ENCODE measurements at places on chromosomes 2 and 18.

GRCh38 chr18:41326311-41326710 lies 628.7 kb upstream of the PIK3C3 start:
- H3K27ac ChIP-seq: no peak overlapping the region
- H3K4me1 ChIP-seq: no peaks in the 10 kb centered on the region
- no peak overlapping the region for H3K4me3 ChIP-seq
- H3K27me3 ChIP-seq: no peaks in the 10 kb centered on the region
- H3K36me3 ChIP-seq: no peaks in the 10 kb centered on the region

DNA sequence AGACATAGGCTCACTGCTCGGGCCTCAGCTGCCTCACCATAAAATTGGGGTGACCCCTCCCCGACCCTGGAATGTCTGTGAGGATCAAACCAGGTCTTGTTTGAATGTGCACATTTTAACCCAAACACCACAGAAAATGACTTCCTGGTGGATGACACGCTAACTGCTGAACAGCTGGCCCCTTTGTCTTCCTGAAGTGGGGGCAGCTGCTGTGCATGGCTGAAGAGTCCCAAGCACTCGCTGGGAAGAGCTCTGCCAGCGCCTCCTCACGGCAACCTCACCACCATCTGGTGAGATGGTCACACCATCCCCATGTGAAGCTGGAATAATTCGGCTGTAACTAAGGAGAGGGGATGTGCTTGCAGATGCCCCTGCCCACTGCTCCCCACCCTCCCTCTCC lies 34.0 kb downstream of the AQP12A start:
- H3K4me3 ChIP-seq: no peak overlapping the region
- no peak overlapping the region for H3K27ac ChIP-seq
- no peak for DNase-seq
- H3K27me3 ChIP-seq: no peaks in the 10 kb centered on the region
- no peaks in the 10 kb centered on the region for H3K36me3 ChIP-seq

DNA sequence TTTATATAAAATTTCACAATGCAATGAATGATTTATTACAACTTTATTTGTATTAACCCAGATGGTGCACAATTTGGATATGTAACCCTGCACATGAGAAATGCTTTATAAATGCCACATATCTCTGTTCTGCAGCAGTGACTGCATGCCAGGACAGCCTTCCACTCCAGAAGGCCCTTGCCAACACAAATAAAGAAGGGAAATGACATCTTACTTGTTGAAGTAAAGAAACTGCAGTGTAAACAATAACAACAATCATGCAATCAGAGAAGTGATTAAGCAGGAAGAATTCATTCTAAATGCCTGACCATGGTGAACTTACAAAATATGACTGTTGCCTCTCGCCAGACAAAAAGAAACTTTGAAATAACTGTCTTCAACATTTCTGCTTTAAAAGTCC lies 129.9 kb upstream of the CHST9 start:
- no peaks in the 10 kb centered on the region for H3K36me3 ChIP-seq
- no peak overlapping the region for H3K27ac ChIP-seq
- H3K4me3 ChIP-seq: no peak overlapping the region
- no peak for DNase-seq
- no peaks in the 10 kb centered on the region for H3K27me3 ChIP-seq

- H3K4me1 ChIP-seq: peaks cover 4% of the 10 kb centered on the region
- H3K27ac ChIP-seq: no peak overlapping the region
- no peak overlapping the region for H3K4me3 ChIP-seq
- no peak for DNase-seq
- no peaks in the 10 kb centered on the region for H3K27me3 ChIP-seq
Observed at GRCh38 chr2:143029141-143029540, 100.1 kb upstream of the ARHGAP15 start.

DNA sequence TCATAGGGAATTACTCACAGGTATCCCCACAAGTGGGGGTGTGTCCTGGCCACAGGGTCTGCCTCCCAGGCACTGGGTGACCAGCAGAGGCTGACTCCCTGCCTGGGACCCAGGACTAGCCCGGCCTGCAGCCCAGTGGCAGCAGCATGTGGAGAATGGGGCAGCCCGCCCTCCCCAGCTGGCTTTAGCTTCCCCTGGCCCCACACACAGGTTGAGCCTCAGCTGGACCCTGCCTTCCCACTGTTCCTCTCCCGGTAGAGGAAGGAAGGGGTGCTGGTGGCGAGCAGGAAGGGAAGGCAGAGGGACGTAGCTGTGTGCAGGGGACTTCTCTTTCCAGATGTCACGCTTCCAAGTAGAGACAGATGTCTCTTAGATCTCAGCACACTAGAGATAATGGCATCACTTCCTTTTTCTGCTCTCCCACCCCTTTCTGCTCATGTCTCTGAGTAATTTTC lies 51.4 kb downstream of the EMILIN2 start:
- DNase-seq: no peak
- no peaks in the 10 kb centered on the region for H3K27me3 ChIP-seq
- no peaks in the 10 kb centered on the region for H3K36me3 ChIP-seq
- H3K4me3 ChIP-seq: no peak overlapping the region
- H3K4me1 ChIP-seq: no peaks in the 10 kb centered on the region

GRCh38 chr2:10548626-10549025 lies 100.5 kb upstream of the ODC1 start:
- H3K36me3 ChIP-seq: no peaks in the 10 kb centered on the region
- no peak for DNase-seq
- no peaks in the 10 kb centered on the region for H3K27me3 ChIP-seq
- no peaks in the 10 kb centered on the region for H3K4me1 ChIP-seq

DNA sequence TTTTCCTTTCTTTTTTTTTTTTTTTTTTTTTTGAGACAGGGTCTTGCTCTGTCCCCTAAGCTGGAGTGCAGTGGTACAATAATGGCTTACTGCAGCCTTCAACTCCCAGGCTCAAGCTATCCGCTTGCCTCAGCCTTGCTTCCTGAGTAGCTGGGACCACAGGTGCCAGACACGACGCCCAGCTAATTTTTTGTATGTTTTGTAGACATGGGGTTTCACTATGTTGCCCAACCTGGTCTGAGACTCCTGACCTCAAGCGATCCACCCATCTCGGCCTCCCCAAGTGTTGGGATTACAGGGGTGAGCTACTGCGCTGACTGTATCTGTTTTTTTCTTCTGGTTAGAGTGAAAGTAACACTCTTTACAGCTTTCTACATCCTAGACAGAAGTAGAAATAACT lies 240.3 kb upstream of the FBXO11 start:
- no peak overlapping the region for H3K4me3 ChIP-seq
- no peaks in the 10 kb centered on the region for H3K36me3 ChIP-seq
- DNase-seq: peak; percentile 38
- H3K27ac ChIP-seq: peak overlapping the region; percentile 42
- no peaks in the 10 kb centered on the region for H3K27me3 ChIP-seq

DNA sequence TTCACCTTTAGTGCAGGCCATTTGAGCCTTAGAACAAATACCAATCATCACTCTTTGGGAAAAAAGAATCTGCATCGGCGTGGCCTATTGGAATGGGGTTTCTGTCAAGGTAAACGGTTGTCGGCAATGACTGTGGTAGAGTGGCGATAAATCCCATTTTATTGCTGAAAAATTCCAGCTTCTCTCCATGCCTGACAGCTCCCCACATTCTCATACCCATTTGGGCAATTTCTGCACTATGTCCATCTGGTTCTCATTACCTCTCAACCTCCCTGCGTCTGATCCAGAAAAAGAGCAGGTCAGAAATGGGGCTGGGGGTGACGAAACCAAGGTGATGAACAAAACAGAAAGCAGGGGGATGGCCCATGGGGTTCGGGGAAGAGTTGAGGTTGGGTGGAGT lies 254.0 kb downstream of the MEIS1 start:
- H3K27me3 ChIP-seq: no peaks in the 10 kb centered on the region
- DNase-seq: no peak
- no peak overlapping the region for H3K4me3 ChIP-seq
- no peaks in the 10 kb centered on the region for H3K4me1 ChIP-seq
- H3K36me3 ChIP-seq: no peaks in the 10 kb centered on the region

DNA sequence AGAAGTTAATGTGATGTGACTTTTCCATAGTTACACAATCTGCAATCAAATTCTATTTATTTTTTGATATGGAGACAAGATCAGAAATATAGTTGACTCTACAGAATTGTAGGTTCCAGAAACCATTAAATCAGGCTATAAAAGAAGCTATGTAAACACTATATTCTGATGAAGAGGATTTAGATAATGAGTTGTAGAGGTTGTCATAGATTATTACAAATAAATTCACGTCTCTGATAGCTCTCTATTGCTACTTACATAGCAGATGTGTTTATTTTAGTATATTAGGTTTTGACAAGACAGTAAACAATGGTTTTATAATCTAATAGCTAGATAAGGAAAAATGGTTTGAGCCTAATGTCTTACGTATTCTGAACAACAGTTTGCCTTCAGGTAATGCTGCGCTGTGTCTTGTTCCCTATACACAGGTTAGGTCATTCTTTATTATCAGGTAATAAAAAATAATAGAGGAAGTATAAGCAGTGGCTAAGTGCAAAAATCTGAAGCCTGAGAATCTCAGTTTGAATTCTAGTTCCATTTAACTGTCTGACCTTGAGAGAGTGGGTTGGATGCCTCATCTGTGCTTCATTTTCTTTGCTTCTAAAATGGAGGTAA lies 93.4 kb downstream of the PPP1R1C start:
- no peaks in the 10 kb centered on the region for H3K27me3 ChIP-seq
- H3K4me1 ChIP-seq: no peaks in the 10 kb centered on the region
- no peak overlapping the region for H3K27ac ChIP-seq
- DNase-seq: no peak
- H3K4me3 ChIP-seq: no peak overlapping the region
- no peaks in the 10 kb centered on the region for H3K36me3 ChIP-seq

GRCh38 chr2:68936427-68936826 lies 16.3 kb downstream of the GKN2 start:
- no peaks in the 10 kb centered on the region for H3K36me3 ChIP-seq
- no peak for DNase-seq
- no peaks in the 10 kb centered on the region for H3K4me1 ChIP-seq
- H3K4me3 ChIP-seq: no peak overlapping the region
- no peak overlapping the region for H3K27ac ChIP-seq

DNA sequence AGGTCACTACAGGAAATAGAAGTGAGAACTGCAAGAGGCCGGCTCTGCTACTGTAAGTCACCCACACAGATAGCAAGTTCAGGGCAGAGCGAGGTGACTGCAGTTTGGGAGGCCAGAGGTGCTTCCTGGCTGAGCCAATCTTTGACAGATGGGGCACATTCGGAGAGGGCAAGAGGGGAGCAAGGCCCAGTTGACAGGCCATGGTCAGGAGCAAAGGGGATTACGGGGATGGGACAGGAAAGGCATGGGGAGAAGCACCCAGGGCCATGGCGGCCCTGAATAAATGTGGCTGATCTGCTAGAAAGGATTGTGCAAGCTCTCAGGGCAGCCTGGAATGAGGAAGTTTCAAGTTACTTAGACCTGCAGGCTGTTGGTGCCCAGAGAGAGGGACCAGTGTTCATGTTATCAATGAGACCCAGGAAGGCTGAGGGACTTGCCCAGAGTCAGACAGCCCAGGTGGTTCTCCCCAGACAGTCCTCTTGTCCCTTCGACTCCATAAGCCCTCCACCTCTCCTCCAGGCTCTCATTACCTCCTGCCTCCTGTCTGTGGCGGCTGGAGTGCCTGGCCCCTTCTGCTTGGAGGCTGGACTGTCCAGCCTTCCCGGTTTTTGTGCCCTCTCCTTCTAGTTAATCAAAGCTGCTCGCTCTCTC lies 123.3 kb downstream of the CTIF start:
- no peak overlapping the region for H3K4me3 ChIP-seq
- H3K36me3 ChIP-seq: no peaks in the 10 kb centered on the region
- DNase-seq: no peak
- no peaks in the 10 kb centered on the region for H3K4me1 ChIP-seq

GRCh38 chr2:54290356-54291025 lies 34.5 kb upstream of the TSPYL6 start:
- no peak overlapping the region for H3K27ac ChIP-seq
- H3K27me3 ChIP-seq: no peaks in the 10 kb centered on the region
- H3K4me3 ChIP-seq: no peak overlapping the region
- no peaks in the 10 kb centered on the region for H3K36me3 ChIP-seq

GRCh38 chr2:207032490-207032889 lies 93.2 kb downstream of the CPO start:
- H3K4me3 ChIP-seq: no peak overlapping the region
- H3K27ac ChIP-seq: no peak overlapping the region
- no peak for DNase-seq
- H3K27me3 ChIP-seq: no peaks in the 10 kb centered on the region
- H3K4me1 ChIP-seq: no peaks in the 10 kb centered on the region

- no peaks in the 10 kb centered on the region for H3K4me1 ChIP-seq
- H3K36me3 ChIP-seq: no peaks in the 10 kb centered on the region
- peak; percentile 12 for DNase-seq
- no peak overlapping the region for H3K4me3 ChIP-seq
Observed at GRCh38 chr2:120669121-120669952, 66.3 kb upstream of the GLI2 start.

GRCh38 chr2:178265851-178266250 lies 71.5 kb downstream of the OSBPL6 start:
- H3K27me3 ChIP-seq: peaks cover 4% of the 10 kb centered on the region
- H3K27ac ChIP-seq: no peak overlapping the region
- no peak overlapping the region for H3K4me3 ChIP-seq
- H3K4me1 ChIP-seq: no peaks in the 10 kb centered on the region

DNA sequence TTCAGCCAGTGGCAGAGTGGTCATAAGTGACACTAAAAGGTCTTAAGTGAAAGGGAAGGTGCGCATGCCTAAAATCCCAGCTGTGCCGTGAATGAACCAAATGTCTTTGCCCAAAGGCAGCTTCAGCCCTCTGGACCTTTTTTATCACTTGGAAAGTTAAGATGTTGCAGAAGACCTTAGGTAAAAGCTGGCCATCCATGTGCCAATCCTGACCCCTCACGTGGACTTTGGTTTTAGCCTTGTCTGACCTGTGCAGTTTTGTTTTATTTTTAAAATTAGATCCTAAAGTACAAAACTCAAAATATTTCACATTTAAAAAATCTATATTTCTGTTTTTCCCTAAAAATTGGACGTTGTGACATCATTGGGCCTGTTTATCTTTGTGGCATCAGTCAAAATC lies 429.5 kb downstream of the STK39 start:
- no peaks in the 10 kb centered on the region for H3K4me1 ChIP-seq
- DNase-seq: no peak
- H3K36me3 ChIP-seq: no peaks in the 10 kb centered on the region

DNA sequence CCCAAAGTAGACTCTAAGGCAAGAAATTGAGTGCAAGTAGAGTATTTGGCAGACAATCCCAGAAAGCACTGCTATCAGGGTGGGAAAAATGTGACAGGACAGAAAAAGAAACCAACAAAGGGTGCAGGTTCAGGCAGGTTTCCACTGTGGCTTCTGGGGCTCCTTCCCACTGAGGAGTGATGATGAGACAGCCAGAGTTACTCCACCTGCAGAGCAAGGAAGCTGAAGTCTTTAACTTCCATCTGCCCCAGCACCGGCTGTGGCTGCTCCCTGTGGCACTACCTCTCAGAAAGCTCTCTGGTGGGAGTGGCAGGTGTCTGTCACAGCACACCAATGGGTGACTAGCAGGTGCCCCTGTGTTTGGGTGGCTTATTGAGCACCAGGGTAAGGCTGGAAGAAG lies 37.6 kb upstream of the ACKR3 start:
- H3K4me1 ChIP-seq: peaks cover 34% of the 10 kb centered on the region
- peak overlapping the region; percentile 56 for H3K27ac ChIP-seq
- no peaks in the 10 kb centered on the region for H3K36me3 ChIP-seq
- no peaks in the 10 kb centered on the region for H3K27me3 ChIP-seq

Data from DND-41 (cell line).